ENCODE measurements at places on chromosomes 7 and 10. TPM values are rescaled to one million over a fixed set of nuclear protein-coding genes. Genes with fewer than 3 reads are reported as not detected.
A peak's percentile ranks its signal among the peaks of the same experiment; 100 is the strongest.

- no peaks in the 10 kb centered on the region for H3K4me1 ChIP-seq
- no peaks in the 10 kb centered on the region for H3K36me3 ChIP-seq
- no peak for DNase-seq
- H3K27ac ChIP-seq, result no peak overlapping the region
These were observed 96.0 kb upstream of the IKZF1 start for GRCh38 chr7:50208378-50208982.

GRCh38 chr7:150863946-150864345 is 11.6 kb downstream of the AOC1 start:
- H3K4me3 ChIP-seq, result no peak overlapping the region
- no peaks in the 10 kb centered on the region for H3K27me3 ChIP-seq
- no peaks in the 10 kb centered on the region for H3K4me1 ChIP-seq
- DNase-seq, result no peak
- H3K27ac ChIP-seq, result no peak overlapping the region

GRCh38 chr7:158257516-158258410 is 329.9 kb downstream of the PTPRN2 start:
- no peak overlapping the region for H3K4me3 ChIP-seq
- DNase-seq, result peak; percentile 54
- no peaks in the 10 kb centered on the region for H3K36me3 ChIP-seq
- H3K4me1 ChIP-seq, result no peaks in the 10 kb centered on the region

GRCh38 chr7:15829691-15830090 is 143.2 kb upstream of the MEOX2 start:
- no peaks in the 10 kb centered on the region for H3K27me3 ChIP-seq
- H3K36me3 ChIP-seq, result no peaks in the 10 kb centered on the region
- H3K27ac ChIP-seq, result no peak overlapping the region

DNA sequence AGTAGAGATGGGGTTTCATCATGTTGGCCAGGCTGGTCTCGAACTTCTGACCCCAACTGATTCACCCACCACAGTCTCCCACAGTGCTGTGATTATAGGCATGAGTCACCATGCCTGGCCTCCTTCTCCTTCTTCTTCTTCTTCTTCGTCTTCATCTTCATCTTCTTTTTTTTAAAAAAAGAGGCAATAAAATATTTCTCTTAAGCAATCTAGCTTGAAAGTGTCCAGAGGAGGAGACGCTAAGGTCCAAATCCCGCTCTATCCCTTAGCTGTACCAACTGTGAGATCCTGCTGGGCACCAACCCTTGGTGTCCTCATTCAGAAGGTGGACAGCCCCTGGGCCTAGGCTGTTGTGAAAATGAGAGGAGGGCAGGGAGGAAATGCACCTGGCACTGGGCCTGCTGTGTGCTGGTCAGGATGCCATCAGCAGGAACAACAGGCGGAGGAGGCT is 13.9 kb upstream of the PSAP start:
- H3K36me3 ChIP-seq, result no peaks in the 10 kb centered on the region
- no peaks in the 10 kb centered on the region for H3K27me3 ChIP-seq
- peaks cover 23% of the 10 kb centered on the region for H3K4me1 ChIP-seq
- H3K27ac ChIP-seq, result no peak overlapping the region
- peak; percentile 34 for DNase-seq

GRCh38 chr7:92788559-92789183 is 47.7 kb downstream of the CDK6 start:
- DNase-seq, result no peak
- no peaks in the 10 kb centered on the region for H3K27me3 ChIP-seq
- H3K36me3 ChIP-seq, result no peaks in the 10 kb centered on the region
- no peak overlapping the region for H3K4me3 ChIP-seq
- no peak overlapping the region for H3K27ac ChIP-seq

DNA sequence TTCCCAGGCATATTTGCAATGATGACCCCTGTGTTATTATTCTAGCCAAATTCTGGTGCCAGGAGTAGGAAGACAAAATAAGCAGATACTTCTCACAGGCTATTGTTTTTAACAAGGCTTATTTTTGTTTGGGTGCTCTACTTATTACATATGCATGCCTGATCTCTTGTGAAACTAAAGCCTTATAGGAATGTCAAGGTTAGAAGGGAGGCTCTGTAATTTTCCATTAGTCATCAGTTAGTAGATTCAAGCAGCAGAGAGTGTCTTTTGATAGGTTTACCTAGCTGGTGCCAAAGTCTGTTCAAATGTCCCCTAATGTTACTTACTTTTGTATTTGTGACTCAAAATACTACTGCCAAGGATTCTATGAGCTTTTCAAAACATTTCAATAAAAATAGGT is 11.7 kb upstream of the TMEM106B start:
- no peaks in the 10 kb centered on the region for H3K36me3 ChIP-seq
- H3K4me3 ChIP-seq, result no peak overlapping the region
- H3K4me1 ChIP-seq, result no peaks in the 10 kb centered on the region

- no peak for DNase-seq
- H3K4me1 ChIP-seq, result no peaks in the 10 kb centered on the region
- H3K27me3 ChIP-seq, result no peaks in the 10 kb centered on the region
These were observed 110.9 kb upstream of the MACROH2A2 start for GRCh38 chr10:69941730-69942129.

DNA sequence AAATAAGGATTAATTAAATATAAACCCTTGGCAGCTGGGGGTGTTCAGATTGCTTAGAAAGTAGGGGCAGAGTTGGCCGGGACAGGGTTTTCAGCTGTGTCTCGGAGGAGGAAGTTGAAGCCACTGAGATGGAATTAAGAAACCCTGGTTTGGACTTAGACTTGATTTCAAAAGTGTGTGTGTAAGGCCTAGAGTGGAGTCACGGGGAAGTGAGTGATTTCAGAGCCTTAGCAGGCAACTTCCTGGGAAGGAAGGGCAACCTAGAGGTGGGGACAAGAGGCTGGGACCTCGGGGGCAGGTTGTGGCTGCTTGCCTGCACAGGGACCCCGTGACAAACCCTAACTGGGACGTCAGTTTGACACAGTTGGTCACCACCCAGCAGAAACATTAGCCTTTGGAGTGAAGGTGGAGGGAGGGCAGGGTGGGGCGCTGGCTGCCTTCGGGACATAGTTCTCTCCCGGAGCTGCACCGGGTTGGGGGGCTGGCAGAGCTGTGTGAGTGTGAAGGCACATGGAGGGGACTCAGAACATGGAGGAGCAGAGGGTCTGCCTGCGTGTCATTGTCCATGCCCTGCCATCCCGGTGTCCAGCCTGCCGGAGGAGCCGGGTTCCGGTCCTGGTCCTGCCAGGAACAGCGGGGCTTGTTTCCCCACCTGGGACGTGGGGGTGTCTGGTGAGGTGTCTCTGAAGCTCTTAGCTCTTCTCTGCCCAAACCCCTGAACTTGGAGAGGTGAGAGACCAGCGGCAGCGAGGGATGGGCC is 1.8 kb downstream of the BRI3 start:
- peak overlapping the region; percentile 96 for H3K27ac ChIP-seq
- H3K4me1 ChIP-seq, result peaks cover 49% of the 10 kb centered on the region
- H3K4me3 ChIP-seq, result peak overlapping the region; percentile 88
- peak; percentile 87 for DNase-seq

GRCh38 chr10:13048762-13049161 is 47.2 kb upstream of the CCDC3 start:
- H3K4me1 ChIP-seq, result no peaks in the 10 kb centered on the region
- no peaks in the 10 kb centered on the region for H3K36me3 ChIP-seq
- no peak for DNase-seq
- no peaks in the 10 kb centered on the region for H3K27me3 ChIP-seq
- no peak overlapping the region for H3K27ac ChIP-seq

DNA sequence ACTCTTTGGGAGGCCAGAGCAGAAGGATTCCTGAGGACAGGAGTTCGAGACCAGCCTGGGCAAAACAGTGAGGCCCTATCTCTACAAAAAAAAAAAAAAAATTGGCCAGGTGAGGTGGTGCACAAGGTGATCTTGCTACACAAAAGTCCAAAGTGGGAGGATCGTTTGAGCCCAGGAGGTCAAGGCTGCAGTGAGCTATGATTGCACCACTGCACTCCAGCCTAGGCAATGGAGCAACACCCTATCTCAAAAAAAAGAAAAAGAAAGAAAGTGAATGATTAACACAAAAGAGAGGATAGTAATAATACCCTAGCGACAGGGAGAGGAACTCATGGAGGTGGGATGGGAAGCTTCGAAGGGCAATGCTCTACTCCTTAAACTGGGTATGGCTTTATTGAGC is 30.4 kb downstream of the TMEM176B start:
- no peak overlapping the region for H3K4me3 ChIP-seq
- H3K4me1 ChIP-seq, result no peaks in the 10 kb centered on the region
- no peaks in the 10 kb centered on the region for H3K27me3 ChIP-seq
- H3K36me3 ChIP-seq, result no peaks in the 10 kb centered on the region

DNA sequence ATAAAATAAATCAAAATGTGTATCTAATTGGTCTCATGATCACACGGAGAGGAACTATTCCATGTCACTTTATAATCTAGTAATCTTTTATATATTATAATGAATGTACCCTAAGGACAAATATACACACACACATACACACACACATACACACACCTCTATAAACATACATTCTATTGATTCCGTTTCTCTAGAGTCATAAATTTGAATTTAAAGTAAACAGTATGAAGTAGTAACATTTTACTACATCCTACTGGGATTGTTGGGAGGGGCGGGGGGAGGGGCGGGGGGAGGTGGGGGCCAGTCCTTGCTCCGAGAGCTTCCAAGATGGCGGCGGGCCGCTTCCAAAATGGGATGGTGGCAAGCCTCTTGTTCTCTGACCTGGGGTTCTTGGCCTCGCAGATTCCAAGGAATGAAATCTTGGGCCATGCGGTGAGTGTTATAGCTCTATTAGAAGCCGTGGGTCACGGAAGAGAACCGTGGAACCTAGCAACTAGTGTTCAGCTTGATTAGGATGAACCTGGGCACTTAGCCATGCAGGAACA is 143.2 kb downstream of the REEP3 start:
- H3K36me3 ChIP-seq, result no peaks in the 10 kb centered on the region
- DNase-seq, result no peak
- H3K4me1 ChIP-seq, result no peaks in the 10 kb centered on the region
- H3K4me3 ChIP-seq, result no peak overlapping the region
- H3K27ac ChIP-seq, result no peak overlapping the region
- H3K27me3 ChIP-seq, result no peaks in the 10 kb centered on the region

Gene TAF6
- 34.9 TPM for total RNA-seq

Gene OR13A1
- not detected for total RNA-seq

Gene KRIT1
- total RNA-seq, result 37.7 TPM

Gene SH2D4B
- 0.43 TPM for total RNA-seq
